ENCODE measurements at places on chromosomes 12 and 14. TPM values are rescaled to one million over a fixed set of nuclear protein-coding genes. Genes with fewer than 3 reads are reported as not detected.

SLCO1B1 gene
- total RNA-seq, result not detected

RASSF8 gene
- total RNA-seq, result 68.4 TPM

APEX1 gene
- total RNA-seq, result 144 TPM

MYH6 gene
- not detected for total RNA-seq

Data from lung (tissue), 17 donors.